ENCODE measurements at places on chromosomes 1 and 21.

GRCh38 chr21:38448671-38449385 is 49.4 kb downstream of the ERG start:
- no peak for DNase-seq

DNA sequence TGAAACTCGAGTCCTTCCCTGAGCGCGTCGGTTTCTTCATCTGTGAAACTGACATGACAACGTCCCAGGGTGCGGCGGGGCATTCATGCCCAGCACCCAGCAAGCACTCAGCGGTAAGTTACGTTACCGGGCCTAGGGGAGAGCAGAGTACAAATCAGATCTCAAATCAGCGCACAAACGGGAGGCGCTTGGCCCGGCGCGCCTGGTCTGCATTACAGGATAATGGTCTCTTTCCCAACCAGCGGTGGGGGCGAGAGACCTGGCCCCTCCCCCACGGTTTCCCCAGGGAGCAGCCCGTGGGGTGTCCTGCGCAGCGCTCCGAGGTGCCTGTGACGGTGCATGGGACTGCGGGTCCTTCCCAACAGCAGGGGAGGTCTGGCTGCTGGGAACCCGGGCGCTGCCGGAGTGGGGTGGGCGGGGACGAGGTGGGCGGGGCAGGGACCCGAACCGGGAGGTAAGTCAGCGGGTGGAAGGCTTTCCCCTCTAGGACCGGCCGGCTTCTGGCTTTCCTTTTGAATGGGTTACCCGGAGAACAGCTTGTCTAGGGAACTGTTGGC is 1.0 kb downstream of the TMEM51 start:
- DNase-seq: peak; percentile 42

DNA sequence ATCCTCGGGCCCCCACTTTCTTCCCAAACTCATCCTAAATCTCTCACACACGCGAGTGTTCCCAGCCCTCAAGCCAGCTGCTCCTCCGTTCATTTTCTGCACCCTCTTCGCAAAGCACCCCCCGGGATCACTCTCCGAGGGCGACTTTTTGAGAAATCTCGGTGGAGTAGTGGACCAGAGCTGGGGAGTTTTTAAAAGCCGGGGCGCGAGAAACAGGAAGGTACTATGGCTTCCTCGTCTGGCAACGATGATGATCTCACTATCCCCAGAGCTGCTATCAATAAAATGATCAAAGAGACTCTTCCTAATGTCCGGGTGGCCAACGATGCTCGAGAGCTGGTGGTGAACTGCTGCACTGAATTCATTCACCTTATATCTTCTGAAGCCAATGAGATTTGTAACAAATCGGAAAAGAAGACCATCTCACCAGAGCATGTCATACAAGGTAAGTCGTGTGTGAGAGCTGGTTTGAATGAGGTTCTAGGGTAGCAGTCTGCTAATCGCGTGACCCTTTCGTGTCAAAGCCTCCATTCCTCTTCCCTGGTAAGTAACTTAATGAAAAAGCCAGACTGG is 800 bp downstream of the DR1 start:
- peak; percentile 9 for DNase-seq

DNA sequence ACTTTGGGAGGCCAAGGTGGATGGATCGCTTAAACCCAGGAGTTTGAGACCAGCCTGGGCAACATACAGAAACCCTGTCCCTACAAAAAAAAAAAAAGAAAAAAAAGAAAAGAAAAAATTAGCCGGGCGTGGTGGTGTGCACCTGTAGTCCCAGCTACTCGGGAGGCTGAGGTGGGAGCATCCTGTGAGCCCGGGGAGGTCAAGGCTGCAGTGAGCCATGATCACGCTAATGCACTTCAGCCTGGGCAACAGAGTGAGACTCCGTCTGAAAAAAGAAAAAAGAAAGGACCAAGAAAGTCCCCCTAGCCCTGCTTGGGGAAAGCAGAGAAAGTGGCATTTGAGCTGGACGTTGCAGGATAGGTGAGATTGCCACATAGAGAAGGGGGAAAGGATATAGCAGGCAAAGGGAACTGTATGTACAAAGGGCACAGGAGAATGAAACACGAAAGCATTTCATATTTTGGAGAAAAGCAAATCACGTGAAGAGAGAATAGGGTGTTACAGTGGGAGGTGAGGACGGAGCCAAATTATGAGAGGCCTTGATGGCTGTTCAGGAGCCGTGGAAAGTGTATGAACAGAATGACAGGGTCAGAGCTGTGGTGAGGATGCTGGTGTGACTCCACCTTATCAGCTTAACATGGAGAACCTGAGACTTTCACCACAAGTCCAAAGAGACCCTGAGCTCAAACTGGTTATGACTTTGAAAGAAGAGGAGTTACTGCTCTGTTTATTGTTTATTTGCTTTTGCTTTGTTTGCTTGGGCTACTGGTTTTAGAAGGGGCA is 19.5 kb upstream of the LRIG2 start:
- DNase-seq: no peak

- DNase-seq: no peak
Observed at GRCh38 chr1:244749230-244750016, 86.0 kb upstream of the COX20 start.

DNA sequence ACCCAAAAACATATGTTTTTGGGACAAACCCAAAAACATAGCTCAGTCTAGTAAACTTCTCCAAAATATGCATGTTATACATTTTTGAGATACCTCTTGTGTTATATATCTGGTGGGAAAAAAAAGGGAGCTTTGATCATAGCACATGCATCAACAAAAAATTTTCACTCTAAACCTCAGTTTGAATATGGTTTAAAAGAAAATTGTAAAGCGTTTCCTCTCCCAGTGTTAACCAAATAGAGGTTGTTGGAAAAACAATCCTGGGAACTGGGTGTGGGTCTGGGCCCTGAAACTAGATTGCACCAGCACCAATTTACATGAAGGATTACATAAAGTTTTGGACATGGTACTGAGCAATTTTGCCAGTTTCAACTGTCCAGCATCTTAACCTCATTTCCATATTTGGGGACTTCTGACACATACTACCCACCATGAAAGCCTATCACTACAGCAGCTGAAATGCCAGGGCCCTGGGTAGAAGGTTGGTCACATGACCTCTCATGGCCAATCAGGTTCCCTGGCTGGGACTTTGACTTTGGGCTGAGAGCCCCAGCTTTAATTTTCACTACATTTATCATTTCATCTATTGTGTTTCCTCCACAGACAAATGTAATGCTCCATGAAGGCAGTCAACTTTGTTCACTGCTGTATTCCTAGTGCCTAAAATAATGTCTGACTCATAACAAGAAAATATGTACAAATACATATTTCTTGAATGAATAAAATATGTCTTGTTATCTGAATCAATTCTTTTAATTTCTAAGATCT is 150.7 kb downstream of the SETD4 start:
- DNase-seq: no peak

- no peak for DNase-seq
Observed at GRCh38 chr1:235468004-235468403, 36.2 kb downstream of the B3GALNT2 start.

DNA sequence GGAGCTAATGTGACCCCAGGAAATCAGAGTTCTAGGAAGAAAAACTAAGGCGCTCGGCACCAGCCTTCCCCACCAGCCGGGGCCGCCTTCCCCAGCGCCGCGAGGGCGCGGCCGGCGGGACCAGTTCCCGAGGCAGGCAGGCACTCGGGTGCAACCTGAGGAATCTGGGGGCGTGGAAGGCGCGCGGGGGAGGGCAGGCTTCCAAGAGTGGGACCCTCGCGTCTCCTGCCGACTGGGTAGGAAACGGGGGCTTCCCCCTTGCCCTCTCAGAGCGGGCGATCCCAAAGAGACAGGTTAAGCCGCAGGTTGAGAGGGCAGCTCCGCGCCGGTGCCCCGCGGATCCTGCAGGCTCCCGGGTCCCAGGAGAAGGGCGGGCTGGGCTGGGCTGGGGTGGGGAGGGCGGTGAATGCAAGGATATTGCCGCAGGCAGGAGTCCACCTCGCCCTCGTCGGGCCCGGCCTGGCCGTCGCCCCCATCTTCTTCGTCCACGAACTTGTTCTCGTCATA is 431 bp downstream of the ARPC5 start:
- peak; percentile 48 for DNase-seq

GRCh38 chr1:208521534-208521933 is 277.4 kb upstream of the PLXNA2 start:
- no peak for DNase-seq

DNA sequence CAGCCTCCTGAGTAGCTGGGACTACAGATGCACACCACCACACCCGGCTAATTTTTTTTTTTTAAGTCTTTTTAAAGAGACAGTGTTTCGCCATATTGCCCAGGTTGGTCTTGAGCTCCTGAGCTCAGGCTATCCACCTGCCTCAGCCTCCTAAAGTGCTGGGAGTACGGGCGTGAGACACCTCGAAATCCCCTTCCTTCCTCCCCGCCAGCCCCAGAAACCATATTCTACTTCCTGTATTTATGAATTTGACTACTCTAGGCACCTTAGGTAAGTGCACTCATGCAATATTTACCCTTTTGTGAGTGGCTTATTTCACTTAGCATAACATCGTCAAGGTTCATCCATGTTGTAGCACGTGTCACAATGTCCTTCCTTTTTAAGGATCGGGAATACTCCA is 6.9 kb upstream of the LRP8 start:
- DNase-seq: no peak

DNA sequence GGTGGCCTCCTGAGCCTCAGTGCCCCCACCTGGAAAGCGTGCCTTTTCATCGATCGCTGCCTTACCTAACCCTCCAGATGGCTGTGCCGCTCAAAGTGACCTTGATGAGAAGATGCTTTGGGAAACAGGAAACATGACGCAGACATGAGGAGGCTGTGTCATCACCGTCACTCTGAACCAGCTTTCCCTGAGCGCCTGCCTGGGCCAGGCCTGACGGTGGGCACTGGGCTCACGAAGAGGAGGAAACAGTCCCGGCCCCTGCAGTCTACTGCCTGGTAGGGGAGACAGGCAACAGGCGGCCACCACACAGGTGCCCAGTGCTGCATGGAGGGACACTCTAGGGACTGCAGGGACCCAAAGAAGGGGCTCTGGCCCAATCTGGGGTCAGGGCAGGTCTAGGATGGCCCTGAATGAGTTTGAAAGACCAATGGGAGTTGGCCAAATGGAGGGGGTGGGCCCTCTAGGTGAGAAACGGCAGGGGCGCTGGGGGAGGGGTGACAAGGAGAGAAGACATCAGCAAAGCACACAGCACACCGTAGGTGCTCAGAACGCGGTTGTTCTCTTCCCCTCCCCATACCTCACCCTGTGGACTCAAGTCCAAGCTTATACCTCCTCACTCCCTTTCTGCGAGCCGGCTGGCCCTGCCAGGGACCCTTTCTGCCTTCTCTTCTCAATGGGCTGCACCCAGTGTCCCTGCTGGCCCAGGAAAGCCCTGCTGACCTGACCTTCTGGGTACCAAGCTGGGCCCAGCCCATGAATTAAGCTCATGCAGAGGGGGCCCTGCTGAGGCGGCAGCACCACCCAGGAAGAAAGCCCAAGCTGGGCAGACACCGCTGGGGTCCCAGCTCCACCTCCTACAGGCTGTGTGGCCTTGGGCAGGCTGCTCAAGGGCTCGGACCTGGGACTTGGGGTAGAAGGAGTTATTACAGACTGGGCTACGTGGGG is 44.9 kb downstream of the GLIS1 start:
- DNase-seq: no peak

- DNase-seq: no peak
Observed at GRCh38 chr1:2258122-2258681, 30.1 kb downstream of the SKI start.

DNA sequence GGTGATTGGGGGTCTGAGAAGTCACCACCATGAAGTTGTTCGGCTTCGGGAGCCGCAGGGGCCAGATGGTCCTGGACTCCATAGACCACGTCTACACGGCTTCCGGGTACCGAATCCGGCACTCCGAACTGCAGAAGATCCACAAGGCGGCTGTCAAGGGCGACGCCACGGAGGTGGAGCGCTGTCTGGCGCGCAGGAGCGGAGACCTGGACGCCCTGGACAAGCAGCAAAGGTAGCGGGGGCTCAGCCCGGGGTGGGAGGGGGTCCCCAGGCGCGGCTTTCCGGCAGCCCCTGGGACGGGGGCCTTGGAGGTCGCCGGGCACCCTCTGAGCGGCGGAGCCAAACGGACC is 146.5 kb downstream of the LIPI start:
- no peak for DNase-seq

DNA sequence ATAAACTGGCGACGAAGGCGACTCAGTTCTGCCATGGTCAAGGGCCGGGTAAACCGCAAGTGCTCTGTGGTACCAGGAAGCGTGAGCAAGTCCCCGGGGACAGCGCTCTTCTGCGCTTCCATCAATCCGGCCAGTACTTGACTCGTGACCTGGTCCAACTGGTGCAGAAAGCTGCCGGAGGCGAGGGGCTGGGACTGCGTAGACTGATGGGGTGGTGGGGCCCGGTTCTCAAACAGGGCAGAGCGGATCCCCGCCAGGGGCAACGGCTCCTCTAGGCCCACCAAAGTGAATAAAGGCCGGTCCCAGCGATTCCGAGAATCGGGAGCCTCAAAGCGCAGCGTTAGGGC is 852 bp downstream of the KTI12 start:
- peak; percentile 34 for DNase-seq

DNA sequence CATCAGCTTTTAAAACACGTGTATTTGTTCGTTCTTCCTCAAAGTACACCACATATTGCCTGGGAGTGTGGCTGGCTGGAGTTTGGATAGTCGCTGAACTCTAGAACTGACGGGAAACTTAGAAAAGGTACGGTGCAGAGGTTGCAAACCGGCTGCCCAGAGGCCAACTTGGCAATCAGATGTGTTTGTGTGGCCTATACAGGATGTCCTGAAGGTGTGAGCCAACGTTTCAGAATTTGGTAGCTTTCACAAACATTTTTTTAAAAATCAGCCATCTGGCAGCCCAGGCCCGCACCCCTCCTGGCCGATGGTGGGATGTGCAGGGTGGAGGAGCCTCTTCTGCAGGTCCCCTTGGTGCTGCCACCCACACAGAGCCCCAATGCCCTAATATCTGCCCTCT is 73.6 kb upstream of the SLC25A33 start:
- no peak for DNase-seq

DNA sequence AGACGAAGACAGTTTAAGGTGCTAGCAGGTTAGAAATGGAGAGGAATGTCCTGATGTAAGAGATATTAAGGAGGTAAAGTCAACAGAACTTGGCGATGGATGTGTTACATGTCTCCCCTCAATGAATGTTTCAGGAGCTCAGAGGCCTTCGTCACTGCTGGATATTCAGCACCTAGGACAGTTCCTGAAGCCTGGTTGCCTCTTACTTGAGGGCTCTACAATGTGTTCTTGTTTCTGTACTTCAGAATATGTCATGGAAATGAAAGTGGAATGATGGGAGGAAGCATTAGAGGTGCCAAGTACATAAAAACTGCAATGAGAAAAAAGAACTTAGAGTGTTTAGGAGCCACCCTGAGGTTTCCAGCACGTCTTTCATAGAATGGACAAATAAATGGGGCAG is 17.7 kb downstream of the TNR start:
- peak; percentile 15 for DNase-seq

GRCh38 chr1:206583707-206584648 is 28.3 kb downstream of the EIF2D start:
- peak; percentile 85 for DNase-seq

Data from Calu3 (cell line).